ENCODE measurements at places on chromosomes 11 and 22. TPM values are rescaled to one million over a fixed set of nuclear protein-coding genes. Genes with fewer than 3 reads are reported as not detected.
A peak's percentile ranks its signal among the peaks of the same experiment; 100 is the strongest.

DNA sequence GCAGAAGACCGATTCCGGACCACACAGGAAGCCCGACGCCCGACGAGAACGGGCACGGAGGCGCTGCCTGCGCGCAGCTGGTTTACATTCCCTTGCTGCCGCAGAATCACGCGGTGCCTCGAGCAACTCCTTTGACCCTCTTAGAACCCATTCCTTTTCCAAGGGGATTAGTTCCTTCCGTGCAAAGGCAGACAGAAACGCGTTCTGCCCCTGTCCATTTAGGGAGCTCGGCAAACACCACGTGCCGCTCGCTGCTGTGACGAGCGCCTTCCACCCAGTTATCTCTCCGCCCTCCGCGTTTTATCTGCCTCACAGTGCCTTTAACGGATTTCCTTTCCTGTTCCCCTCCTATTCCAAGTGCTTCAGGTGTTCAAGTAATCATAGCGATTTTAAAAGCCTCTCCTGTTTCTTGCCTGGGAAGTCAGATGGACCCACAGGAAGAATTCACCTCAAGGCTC lies 24.1 kb upstream of the MICAL3 start:
- DNase-seq: no peak

DNA sequence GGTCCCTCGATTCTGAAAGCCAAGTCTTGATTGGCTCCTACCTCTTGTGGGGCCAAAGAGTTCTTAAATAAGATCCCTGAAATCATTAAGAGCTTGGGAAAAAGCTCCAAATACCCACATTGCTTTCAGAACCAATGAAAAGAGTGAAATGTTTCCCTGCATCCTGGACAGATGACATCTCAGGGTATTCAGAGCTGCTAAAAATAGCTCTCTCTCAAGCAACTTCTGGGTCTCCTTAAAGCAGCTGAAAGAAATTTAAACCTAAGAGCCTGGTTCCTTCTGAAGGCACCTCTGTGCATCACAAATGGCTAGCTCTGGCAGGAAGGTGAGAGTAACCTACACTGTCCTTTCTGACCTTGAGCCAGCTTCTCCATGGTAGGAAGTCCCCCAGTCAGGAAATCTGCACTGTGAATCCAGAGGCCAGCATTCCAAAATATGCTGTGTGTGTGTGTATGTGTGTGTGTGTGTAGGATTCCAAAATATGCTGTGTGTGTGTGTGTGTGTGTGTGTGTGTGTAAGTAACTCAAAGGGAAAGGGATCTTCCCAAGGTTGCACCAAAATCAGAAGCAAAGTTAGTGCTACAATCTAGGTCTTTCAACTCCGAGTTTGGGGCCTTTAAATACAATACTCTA lies 50.1 kb downstream of the RELT start:
- no peak for DNase-seq

Gene CHADL
- total RNA-seq: 0.73 TPM

Gene APOL4
- 4.3 TPM for total RNA-seq

DNA sequence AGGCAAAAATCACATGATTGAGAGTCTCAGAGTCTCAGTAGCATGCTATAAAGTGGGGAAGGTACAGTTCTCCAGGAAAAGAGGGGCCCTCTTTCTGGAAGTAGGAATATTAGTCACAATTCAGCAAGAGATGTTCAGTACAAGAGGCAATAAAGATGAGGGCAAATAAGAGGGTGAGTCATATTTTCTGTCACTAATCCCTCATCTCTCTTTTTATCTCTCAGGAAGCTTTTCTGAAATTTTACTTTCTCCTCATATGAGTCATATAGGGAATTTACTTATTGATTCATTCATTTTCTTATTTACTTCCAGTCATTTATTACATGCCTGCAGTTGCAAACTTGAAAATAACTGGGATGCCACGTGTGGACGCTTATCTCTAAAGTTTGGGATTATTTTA lies 3.4 kb upstream of the NXPE1 start:
- no peak for DNase-seq

- DNase-seq: no peak
Measured at GRCh38 chr11:69972351-69972802, 105.7 kb upstream of the ANO1 start.

Gene MISFA
- 7.3 TPM for total RNA-seq

- peak; percentile 14 for DNase-seq
Measured at GRCh38 chr11:117928446-117929141, 608 bp downstream of the TMPRSS13 start.

DNA sequence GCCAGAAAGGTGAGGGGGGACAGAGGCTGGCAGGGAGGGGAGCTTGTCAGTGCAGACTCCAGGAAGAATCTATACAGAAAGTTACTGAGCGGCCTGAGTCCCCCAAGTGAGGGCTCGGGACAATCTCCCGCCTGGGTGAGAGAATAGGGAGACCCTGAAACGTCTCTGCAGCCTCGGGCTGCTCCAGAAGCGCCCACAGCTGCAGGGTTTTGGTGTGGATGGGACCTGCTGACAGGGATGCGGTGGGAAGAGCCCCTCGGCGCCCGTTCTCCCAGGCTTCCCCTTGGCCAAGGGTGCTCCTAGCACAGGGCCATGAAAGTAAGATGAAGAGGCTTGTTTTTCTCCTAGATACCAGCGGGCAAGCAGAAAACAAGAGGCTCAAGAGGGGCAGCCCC lies 743 bp upstream of the RCE1 start:
- no peak for DNase-seq

DNA sequence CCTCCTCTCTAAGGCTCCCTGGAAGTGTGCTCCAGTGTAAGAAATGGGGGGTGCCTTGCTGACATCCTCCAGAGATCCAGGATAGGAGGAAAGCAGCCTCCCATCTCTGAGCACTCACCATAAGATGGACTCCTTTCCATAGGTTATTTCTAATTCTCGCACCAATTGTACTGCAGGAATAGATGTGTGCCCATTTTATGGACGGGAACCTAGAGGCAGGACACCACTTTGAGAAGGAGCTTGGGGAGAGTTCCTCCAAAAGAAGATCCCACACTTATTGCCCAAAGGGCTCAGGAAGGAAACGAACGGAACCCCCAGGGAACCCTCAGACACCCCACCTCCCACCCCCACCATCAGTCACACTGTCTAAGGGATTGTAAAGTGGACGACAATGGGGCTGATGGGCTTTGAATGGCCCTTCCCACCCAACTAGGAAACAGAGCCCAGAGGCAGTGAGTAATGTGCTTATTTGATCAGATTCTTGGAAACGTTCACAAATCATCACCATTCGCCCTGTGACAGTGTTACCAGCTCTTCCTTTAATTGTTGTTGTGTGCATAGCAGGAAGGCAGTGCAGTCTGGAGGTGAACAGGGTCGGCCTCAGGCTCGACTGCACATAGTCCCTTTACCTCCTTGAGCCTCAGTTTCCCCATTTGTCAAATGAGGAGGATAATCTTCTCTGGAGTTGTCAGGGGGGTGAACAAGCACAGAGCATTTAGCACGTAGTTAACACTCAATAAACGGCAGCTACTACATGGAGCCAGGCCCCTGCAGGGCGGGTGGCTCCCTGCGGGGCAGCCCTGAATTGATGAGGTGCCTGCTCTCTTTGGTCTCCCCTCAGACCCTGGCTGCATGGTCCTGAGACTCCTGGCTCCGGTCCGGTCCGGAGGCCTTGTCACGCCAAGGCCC lies 8.4 kb upstream of the MN1 start:
- no peak for DNase-seq

DNA sequence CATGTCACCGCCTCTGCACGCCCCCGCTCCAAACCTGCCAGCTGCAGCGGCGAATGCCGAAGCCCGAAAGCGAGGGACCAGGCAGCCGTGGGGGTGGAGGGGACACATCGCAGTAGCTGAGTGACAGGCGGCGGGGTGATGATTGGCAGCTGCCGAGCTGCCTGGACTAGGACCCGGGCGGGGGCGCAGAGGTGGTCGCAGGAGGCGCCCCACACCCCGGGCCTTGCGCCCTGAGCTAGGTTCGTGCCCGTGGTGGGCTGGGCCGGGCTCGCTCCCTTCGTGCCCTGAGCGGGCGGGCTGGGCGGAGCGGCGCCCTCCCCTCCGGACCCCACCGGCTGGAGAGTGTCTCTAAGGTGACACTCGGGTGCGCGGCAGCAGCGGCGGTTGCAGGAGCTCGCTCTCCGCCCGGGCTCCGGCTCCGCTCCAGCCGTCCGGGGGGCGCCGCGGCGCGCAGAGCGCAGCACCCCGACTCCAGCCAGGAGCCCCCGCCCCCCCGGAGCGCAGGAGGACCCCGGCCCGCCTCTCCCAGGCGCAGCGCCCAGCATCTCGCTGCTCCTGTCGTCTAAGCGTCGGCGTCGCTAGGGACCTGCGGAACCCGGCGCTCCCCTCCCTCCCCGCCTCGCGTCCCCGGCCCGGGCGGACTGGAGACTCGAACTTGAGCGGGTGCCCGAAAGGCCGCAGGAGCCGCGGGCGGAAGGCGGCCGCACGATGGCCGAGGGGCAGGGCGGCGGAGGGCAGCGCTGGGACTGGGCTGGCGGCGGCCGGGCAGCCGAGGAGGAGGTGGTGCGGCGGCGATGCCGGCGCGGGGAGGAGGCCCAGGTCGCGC lies 14.5 kb upstream of the DGKZ start:
- DNase-seq: no peak
